ENCODE measurements at places on chromosomes 4 and X.

DNA sequence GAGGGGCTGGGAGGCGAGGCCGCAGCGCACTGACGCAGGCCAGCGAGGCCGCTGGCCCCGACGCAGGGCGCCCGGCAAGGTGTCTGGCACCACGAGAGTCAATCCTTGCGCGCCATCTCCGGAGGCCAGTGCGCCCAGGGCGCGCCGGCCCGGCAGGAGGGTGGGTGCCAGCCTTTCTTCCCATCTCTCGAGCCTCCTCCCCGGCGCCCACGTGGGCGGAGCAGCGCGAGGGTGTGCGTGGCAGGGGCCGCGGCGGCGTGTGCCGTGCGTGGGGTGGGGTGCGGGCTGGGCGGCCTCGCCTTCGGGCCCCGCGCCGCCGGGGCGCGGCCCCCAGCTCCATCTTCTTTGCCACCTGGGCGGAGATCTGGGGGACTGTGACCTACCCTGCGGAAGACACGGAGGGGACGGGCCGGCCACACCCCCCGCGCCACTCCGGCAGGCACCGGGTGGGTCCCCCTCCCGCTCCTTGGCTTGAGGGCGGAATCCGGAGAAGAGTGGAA is 877 bp downstream of the JAKMIP1 start:
- no peak for DNase-seq

DNA sequence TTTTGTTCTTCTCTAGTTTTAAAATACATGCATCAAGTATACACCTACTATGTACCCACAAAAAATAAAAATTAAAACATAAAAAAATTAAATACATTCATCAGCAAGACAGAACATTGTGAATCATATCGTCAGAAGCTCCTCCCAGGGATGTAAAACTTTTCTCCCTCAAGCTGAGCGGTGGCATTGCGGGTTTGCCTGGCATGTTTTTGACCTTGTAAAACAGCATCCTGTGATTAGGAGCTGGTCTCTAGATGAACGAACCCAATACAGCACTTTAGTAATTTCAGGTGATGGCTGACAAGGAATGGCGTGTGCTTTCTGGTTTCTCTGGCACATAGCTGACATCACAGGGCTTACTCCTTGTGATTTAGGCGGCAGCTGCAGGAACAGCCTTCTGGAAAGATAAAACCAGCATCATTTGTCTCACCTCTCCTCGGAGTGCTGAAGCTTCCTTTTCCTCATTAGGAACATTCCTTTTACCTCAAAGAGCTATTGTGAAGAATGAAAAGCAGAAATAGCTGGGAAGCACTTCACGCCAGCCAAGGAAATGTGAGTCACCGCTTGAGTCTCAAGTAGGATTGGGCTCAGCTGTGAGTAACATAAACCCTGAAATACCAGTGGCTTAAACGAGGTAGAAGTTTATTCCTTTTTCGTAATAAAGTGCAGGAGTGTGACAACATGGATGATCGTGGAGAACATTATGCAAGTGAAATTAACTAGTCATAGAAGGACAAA is 44.3 kb downstream of the NYX start:
- DNase-seq, result no peak

GRCh38 chrX:142702749-142703148 is 323.0 kb upstream of the SPANXN4 start:
- DNase-seq, result no peak

GRCh38 chrX:19214311-19214710 is 92.0 kb upstream of the ADGRG2 start:
- no peak for DNase-seq

- peak; percentile 9 for DNase-seq
Observed at GRCh38 chrX:154761977-154762536, 607 bp upstream of the DKC1 start.

Data from CD4-positive, alpha-beta T cell treated with Interleukin-6 at 100 ng/mL for 8 hours (primary cell).